ENCODE measurements at places on chromosomes 7 and 10.

DNA sequence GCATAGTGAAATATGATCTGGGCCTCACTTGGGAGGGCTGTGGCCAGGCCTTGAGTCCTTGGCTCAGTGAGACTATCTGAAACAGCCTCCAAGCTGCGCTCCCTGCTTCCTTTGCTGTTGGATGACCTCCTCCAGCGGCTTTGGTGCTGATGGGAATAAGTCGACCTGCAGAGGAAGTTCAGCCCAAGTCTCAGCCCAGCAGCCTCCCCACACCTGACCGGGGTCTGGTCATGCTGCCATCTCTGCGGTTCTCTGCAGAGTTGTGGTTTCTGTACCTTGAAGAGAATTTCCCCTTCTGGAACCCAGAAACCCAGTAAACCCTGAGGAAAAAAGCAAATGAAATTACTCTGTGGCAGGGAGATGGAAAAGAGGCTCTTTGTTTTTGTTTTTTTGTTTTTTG is 4.6 kb upstream of the RBAK start:
- no peak for DNase-seq

DNA sequence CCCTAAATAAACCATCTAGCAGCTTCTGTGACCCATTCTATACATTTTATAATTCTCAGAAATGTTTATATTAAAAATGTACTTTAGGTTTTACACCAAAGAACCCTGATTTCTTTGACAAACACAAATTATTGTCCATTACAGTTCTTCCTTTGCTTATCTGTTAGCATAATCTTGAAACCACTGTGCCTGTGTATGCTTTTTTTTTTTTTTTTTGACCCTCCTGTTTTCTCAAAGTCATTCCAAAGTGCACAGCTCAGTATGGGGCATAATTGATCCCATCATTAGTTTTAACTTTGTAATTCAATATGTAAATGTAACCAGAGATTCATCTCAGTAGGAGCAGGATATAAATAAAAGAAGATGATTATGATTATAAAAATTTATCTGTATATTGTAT is 229.3 kb downstream of the DGKB start:
- DNase-seq, result no peak

DNA sequence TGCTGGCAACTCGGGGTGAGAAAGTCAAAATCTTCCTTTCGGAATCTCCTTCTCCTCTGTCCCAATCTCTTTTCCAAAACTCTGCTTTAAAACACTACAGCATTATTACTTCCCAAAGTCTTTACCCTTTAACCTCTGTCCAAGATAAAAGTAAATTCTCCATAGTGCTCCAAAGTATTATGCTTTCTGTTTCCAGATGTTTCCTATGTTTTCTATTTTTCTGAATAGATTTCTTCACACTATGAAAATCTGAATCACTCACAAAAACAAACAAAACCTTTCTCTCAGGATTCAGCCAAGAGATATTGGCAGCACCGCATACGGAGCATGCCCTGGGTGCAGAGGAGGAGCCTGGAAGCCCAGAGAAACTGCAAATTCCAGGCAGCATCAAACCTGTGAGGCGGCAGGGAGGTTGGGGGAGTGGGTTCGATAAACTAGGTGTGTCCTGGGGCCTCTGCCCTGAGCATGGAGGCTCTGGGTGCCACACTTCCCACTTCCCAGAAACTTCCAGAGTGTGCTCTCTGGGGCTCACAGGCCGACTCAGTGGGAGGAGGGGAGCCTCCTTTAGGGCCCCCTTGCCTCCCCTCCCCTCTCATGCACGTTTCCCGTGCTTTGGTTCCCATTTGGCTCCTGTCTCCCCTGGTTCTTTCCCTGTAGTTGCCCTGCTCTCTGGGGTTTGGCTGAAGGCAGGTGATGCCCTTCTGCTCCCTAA is 35.6 kb downstream of the VIPR2 start:
- no peak for DNase-seq

DNA sequence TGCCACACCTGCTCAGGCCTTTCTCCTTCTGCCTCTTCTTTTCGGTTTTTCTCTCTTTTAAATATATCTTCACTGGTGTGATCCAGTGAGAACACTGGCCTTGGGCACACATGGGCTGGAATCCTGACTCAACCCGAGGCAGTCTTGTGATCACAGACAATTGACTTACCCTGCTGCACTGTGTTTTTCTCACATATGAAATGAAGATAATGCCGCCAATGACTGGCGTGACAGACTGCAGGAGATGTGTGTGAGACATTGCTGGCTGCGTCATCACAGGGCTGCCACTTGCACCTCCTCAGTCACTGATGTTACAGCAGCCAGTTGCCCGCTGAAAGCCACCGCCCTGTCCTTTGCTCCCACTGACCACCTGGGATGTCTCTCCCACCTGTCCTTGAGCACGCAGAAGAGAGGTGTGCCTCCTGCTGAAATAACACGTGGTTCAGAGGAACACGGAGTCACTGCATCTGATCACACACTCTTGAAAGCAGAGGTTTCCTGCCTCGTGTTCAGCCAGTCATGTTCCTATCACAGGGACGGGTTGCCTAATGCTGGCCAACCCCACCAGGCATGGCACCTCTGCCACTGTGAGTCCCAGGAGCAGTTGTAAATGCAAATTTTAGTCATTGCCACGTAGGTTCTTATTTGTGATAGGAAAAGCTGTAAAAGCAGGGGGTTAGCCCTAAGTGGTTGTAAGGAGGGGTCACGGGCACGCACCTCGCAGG is 124.6 kb upstream of the LANCL2 start:
- DNase-seq, result no peak

GRCh38 chr10:103746598-103746997 is 108.8 kb downstream of the SH3PXD2A start:
- no peak for DNase-seq

- DNase-seq, result no peak
Measured at GRCh38 chr7:127874951-127875608, 156.2 kb downstream of the LRRC4 start.

Measured in fibroblast of skin of left quadriceps (primary cell).